Activated T-cell treated with anti-CD3 and anti-CD28 coated beads, Interleukin-2, amount 50 U/mL, for 72 hours (primary cell): ENCODE measurements at places on chromosomes 5 and 9.
A peak's percentile ranks its signal among the peaks of the same experiment; 100 is the strongest.

DNA sequence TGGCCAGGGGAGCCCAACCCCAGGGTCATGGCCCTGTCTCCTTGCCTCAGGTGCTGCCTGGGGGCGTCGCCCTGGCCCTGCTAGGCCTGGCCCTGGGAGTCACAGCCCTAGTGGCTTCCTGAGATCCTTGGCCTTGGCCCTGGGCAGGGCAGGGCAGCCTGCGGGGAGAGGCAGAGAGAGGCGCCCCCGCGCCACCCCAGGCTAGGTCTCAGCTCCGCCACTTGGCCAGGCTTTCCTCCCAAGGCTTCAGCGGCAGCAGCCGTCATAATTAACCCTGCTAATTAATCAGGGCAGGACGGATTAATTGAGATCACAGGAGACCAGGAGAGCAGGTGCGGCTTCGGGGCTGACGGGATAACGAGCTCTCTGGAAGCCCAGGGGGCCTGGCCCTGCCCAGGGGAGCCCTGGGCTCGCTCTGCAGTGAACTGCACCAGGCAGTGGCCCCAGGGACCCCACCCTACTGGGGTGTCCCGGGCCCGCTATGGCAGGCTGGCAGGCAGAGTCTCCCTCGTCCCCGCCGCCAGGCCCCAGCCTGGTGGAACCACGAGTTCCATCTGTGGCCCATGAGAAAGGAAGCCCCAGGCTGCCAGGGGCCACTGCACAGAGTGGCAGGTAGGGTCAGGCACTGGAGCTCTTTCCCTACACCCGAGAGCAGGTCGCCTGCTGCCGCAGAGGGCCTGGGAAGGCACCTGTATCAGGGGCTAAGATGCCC lies 269.6 kb downstream of the PBX3 start:
- DNase-seq = no peak

DNA sequence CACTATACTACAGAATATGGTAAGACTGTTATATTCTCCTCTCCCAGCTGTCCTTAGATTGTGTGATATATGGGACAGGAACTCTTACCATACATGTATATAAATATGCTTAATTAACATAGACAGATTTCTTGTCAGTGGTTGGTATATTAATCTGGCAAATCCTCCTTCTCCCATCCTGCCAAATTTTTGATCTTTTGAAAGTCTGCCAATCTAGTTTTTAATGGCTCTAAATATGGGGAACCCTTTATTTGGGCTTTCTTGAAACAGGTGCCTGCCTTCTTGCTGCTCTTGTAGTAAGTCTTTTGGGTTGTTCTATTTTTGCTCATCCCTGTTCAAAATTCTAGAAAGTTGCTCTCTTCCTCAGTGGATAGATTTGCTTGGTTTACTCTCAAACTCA lies 63.5 kb downstream of the SPATA31D1 start:
- no peak for DNase-seq

DNA sequence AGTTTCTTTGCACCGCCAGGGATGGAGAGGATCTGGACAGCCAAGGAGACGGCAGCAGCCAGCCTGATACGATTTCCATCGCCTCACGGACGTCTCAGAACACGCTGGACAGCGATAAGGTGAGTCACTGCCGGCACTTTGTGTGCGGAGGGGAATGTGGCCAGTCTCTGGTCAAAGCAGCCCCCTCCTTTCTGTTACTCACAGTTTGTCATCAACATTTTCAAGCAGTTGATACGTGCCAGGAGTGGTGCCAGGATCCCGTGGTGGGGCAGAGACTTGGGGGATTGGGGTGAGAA lies 175.1 kb upstream of the OTULINL start:
- DNase-seq = no peak

DNA sequence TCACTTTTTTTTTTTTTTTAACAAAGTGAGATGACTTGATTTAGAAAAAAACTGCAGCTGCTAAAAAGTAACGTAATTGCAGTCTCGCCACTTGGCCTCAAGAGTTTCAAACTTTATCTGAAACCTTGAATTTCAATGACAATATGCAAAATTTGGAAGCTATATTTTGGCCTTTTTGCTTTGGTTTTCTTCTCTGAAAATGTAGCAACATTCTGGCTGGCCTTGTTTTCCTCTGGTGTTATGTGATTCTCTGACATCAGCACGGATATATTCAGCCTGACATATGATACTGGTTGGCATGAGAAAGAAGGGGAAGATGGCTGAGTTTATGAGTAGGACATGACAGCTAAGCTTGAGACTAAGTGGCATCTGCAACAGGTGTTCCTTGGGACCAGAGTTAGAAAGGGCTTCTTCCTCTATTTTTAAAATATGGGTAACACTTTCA lies 136.5 kb downstream of the MEF2C start:
- DNase-seq = no peak

- DNase-seq = no peak
These were observed 601.9 kb downstream of the SEMA5A start for GRCh38 chr5:8944005-8944404.

DNA sequence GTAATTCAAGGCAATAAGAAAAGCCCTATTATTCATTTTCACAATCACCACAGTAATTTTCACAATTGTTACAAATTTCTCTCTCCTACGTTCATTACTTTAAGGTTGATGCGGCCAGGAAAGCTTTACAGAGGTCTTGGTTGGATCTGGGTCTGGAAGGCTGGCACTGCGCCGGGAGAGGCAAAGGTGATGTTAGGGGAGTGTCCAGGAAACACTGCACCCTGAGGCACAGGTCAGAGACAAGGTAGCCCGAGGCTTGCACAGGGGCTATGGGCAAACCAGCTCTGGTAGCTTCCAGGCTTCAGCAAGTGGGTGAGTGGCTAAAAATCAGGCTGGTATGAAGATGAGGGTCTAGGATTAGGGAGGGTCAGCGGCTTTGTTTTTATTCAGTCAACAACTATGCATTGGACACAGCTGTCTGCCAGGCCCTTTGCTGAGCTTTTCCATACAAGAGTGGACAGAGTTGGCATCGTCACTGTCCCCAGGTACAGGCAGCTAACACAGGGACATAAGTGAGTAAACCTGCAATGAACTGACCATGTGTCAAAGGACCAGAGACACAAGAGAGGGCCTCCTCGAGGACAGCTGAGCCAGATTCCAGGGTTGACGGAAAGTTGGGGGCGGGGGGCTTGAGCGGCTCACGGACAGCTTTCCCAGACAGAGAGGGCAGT lies 12.4 kb upstream of the TENT4A start:
- DNase-seq = no peak

GRCh38 chr5:172855597-172856292 lies 21.7 kb downstream of the ERGIC1 start:
- no peak for DNase-seq

DNA sequence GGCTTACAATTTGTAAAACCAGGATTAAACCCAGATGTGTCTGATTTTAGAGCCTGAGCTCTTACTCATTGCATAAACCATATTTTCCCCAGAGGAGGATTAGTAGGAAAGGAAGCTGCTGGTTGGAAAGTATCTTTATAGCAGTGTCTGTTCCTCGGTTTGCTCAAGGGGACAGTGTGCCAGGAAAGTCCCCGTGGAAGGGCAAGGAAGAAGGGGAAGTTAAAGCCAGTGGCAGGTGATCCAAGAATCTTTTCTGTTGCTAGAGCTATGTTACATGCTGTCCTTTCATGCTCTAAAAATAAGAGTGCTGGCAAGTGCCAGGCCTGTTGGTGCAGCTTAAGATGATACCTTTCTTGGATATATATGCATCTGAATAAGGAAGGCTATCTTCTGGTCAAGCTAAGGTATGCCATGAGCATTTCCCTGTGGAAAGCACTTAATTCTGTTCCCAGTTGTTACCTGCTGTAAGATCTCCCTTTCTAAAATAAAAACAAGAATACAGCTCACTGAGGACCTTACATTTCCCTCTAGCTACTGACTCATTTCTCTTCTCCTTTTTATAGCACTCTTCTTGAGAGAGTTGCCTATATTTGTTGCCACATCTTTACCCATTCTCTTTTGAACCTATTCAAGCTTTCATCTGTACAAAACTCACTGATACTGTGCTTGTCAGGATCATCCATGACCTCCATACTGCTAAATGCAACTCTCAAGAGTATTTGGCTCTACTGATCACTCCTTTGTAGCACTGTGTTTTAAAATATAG lies 8.0 kb downstream of the PDCD1LG2 start:
- DNase-seq = no peak

- no peak for DNase-seq
These were observed 294.0 kb upstream of the SMARCA2 start for GRCh38 chr9:1721196-1721595.

- no peak for DNase-seq
These were observed 151.7 kb upstream of the POU5F2 start for GRCh38 chr5:93893075-93893474.

- DNase-seq = no peak
These were observed 811.1 kb downstream of the CDH9 start for GRCh38 chr5:26227245-26227644.

GRCh38 chr9:12253941-12254340 lies 439.2 kb upstream of the TYRP1 start:
- no peak for DNase-seq

DNA sequence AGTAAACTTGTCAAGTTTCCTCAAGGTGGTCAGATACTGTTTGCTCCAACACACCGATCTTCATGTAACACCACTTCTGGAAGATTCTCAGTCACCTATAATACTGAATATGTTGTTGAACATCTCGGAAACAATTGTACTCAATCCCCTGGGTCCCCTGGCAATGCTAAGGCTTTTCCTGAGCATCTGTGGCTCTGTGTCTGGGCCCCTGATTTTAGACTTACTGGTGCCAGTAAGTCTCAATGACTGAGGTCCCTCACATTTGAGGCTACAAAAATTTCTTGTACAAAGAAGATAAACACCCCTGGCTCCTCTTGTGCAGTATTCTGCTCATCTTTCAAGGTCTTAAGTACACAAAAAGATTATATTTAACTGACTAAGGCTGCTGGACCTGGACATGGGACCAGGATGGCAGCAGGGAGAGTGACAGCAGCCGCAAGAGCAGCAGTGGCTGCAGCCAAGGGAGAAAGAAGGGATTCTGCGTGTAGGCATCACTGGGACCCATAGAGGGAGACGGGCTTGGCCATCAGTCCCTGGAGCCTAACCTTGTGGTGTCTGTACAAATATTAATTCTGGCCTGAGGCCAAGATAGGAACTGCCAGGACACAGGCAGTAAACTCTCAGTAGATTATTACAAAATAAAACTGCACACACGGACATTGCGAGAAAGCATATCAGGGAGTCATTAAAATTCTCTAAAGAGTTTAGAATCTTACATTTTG lies 49.0 kb upstream of the TNPO1 start:
- DNase-seq = no peak

GRCh38 chr9:113756476-113757192 lies 119.5 kb upstream of the ZNF618 start:
- no peak for DNase-seq

- no peak for DNase-seq
These were observed 54.7 kb downstream of the TNC start for GRCh38 chr9:115063058-115063845.

GRCh38 chr9:128940946-128941755 lies 6.3 kb downstream of the DOLK start:
- DNase-seq = no peak

DNA sequence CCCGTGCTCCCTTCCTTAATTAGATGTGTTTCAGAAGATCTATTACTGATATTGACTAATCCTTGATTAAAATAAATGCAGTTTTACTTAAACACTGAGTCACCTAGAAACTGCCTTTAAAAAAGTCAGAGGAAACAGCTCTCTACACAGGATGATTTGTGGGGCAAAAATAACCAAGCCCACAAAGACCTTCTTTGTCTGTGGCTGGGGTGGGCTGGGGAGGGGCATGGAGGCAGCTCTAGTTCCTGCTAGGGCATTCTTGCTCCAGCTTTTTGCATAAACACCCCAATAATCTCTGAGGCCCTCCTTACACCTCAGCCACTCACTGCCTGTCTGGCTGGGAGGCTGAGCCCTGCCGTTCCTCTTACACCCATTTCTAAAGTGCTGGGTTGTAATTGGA lies 227.6 kb upstream of the DAP start:
- DNase-seq = no peak

DNA sequence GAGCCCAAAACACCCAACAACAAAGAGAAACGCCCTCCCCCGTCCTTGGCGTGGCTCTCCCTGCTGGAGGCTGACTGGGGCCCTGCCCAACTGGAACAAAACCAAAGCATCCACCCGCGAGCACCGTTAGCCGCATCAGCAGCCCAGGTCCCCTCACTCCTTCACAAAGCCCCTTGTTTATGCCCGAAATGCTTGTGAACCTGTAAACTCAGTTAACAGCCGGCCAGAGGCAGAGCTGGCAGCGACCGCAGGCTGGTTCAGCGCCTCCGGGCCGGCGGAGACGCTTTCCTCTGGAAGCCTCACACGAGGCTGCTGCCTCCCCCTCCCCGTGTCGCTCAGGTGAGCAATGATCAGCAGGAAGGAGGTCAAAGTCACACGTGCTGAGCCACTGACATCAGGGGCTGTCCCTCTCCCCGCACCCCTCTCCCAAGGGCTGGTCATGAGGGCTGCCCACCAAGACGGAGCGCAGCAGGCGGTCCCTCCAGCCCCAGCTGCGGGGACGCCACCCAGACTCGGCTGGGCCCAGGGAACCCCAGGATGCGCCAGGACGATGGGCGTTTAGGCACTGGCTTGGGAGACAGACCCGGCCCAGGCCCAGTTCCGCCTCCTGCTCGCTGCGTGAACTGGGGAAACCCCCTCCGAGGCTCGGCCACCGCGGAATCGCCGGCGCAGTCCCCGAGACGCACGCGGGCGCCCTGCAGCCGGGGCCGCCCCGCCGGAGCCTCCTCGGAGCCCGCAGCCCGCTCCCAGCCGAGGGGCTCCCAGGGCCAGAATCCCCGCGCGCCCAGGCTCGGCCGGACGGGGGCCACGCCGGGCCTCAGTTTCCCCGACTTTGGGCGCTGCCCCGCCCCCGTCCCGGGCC lies 563 bp downstream of the SNAPC4 start:
- peak; percentile 60 for DNase-seq

GRCh38 chr5:97267767-97268166 lies 84.7 kb upstream of the RIOK2 start:
- no peak for DNase-seq

DNA sequence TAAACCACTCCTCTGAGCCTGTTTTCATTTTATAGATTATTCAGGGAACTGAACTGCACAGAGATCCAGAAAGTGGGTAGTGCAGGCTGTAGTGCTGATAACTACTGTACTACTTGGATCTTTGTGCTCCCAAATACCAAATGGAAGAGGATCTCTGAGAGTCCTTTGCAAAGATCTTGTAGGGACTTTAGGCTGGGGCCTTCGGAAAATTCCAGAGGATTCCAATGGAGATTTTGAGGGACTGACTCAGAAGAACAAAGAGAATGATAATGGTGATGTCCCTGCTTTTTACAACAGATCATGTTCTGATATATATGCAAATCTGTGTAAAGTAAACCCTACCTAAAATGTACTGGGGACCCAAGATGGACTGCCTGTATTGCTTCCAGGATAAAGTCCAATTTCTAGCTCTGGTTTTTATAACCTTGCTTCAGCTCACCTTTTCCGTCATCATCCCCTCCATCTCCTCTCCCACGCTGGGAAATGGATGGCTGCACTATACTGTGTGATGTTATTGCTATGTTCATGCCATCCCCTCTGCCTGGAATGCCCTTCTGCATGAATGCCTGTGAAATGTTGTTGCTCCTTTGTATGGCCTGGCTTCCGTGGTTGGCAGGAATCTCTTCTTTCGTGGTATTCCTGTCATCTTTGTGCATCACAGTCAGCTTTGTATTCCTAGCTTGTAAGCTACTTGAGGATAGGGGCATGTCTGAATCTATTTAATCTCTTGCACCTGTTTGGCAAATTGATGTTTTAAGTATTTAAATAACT lies 9.7 kb upstream of the PSMD5 start:
- no peak for DNase-seq
